ENCODE measurements at places on chromosomes 16 and 17.
A peak's percentile ranks its signal among the peaks of the same experiment; 100 is the strongest.

GRCh38 chr17:28112181-28112580 lies 69.7 kb downstream of the NLK start:
- DNase-seq = no peak

GRCh38 chr17:76138234-76138895 lies 2.7 kb downstream of the FOXJ1 start:
- no peak for DNase-seq

GRCh38 chr17:36846410-36847292 lies 90.6 kb upstream of the LHX1 start:
- DNase-seq = no peak

DNA sequence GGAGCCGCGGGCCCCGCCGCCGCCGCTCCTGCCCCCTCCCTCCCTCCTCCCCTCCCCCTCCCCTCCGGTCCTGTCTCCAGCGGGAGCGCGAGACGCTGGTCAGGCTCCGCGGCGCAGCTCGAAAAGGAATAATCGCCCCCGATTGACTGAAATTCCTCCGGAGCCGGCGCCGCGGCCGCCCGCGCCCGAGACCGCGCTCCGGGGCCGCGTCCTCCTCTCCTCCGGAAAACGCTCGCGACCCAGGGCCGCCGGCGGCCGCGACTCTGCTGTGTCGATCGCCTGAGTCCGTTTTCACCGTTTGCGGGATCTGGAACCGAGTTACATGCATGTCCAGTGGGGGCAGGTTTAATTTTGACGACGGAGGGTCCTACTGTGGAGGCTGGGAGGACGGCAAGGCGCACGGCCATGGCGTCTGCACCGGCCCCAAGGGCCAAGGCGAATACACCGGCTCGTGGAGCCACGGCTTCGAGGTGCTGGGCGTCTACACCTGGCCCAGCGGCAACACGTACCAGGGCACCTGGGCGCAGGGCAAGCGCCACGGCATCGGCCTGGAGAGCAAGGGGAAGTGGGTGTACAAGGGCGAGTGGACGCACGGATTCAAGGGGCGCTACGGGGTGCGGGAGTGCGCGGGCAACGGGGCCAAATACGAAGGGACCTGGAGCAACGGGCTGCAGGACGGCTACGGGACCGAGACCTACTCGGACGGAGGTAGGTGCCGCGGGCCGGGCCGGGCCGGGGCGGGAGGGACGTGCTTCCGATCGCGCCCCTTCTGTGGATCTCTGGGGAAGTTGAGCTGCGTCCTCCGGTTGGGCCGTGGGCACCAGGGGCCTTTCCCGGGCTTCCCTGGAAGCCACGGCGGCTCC lies 744 bp downstream of the JPH3 start:
- DNase-seq = no peak

GRCh38 chr17:63075969-63076368 lies 109.9 kb downstream of the TANC2 start:
- no peak for DNase-seq

GRCh38 chr17:4540224-4540651 lies 14.9 kb downstream of the MYBBP1A start:
- DNase-seq = no peak

- DNase-seq = no peak
Measured at GRCh38 chr17:66268247-66268927, 34.0 kb upstream of the PRKCA start.

DNA sequence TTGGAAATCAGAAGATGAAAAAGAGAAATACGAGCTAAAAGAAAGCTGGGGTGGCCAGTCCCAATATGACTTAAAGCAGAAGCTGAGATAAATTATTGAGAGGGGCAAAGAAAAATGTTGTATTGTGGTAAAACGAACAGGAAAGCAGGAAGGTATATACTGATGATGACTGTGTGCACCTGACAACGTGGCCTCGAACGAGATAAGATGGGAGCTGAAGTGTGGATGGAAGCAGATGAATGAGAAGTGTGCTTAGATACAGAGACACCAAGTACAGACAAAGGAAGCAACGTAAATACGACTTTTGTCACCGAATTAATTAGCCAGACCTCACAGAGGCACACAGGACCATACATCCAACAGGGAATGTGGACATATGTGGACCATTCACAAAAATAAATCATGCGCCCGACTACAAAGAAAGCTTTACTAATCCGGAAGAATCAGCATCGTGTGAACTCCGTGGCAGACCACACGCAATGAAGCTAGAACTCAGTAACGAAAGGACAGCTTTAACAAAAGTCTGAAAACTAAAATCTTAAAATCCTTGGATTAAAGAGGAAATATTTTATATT lies 218.7 kb downstream of the RPTOR start:
- DNase-seq = no peak

DNA sequence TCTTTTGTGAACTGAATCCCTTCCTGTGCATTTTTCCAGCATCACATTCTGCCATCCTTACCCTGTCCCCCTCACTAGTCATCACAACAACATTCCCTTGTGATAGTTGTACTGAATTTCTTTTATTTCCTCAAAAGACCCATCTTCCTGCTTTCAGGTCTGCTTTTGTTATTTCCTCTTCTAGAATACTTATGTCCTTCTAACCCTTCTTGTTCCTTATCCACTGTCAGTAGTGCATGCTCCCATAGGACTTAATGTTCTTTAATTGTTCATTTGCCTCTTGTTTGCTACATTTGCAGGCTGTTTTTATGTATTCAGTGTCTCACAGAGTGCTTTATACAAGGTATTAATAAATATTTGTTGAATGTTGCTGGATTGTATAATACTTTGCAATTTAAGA lies 73.0 kb downstream of the BCAS3 start:
- no peak for DNase-seq

- DNase-seq = no peak
Measured at GRCh38 chr17:64455993-64456885, 7.3 kb downstream of the MILR1 start.

DNA sequence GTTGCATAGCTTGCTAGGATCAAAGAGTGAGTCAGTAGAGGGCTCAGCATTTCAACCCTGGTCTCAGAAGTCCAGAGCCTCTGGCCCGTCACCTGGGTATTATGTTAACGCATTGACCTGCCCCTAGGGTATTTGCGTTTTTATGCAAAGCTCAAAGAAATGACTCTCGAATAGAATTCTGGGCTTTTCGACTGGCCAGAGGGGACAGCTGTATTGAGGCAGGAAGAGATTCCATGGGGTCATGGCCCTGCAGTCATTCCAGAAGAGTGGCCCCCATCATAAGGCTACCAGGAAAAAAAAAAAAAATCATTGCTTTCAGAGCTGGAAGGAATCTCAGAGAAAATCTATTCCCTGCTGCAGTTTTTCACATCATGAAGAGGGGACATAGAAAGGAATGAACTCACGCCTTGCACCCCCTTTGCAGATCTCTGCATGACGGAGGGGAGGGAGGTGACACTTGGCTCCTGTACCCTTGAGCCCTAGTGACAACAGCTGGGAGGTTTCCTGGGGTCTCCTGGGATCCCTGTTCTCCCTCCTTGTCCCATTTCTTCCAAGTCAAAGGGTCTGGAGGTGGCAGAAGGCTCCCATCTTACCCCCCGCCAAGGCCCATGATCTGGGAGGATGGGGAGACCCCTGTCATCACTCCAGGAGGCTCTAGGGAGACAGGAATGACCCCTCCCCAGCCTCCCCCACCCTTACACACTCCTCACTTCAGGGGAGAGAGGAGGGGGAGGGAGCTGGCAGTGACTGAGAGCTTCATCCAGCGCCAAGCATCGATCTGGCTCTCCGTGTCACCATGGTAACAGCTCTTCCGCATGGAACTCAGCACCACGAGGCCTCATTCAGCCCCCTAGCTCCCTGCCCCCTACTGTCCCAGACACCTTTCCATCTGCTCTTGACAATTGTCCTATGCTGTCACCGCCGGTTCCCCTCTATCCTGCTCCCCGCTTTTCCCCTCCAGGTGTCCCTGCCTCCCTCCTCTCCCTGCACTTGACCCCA lies 35.8 kb downstream of the GP2 start:
- DNase-seq = no peak

GRCh38 chr16:1991948-1992703 lies 2.4 kb downstream of the SYNGR3 start:
- peak; percentile 99 for DNase-seq

DNA sequence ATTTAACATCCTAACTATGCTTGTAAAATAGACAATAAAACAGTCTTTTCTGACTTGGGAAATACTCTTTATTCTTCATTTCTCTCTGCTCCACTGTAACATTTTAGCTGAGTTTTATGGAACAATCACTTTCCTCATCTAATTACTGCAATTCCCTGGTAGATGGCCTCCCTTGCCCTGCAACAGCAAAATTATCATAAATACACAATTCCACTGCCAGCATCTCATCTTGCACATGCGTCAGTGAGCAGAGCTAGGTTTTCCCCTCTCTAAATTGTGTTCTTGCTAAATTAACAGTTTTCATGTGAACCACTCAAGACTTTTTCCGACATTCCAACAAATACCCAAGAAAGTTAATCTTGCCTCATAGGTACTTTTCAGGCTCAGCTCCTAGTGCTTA lies 920.9 kb upstream of the GOT2 start:
- DNase-seq = no peak

DNA sequence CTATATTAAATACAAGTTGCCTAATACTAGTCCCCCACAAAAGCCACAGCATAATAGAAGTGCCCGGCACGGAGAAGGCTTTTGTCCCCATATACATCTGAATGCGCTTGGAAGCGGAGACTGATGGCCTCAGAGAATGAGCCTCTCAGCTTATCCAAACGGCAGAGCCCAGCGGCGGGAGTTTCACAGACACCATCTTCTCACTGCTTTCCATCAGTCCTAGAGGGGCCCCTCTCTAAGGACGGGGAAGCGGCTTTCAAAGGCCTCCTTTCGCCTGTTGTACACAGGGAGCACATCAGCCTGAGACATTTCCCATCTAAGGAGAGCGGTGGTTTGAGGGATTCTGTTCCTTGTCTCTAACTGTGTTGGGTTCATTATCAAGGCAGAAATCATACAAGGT lies 16.9 kb downstream of the NXN start:
- no peak for DNase-seq

DNA sequence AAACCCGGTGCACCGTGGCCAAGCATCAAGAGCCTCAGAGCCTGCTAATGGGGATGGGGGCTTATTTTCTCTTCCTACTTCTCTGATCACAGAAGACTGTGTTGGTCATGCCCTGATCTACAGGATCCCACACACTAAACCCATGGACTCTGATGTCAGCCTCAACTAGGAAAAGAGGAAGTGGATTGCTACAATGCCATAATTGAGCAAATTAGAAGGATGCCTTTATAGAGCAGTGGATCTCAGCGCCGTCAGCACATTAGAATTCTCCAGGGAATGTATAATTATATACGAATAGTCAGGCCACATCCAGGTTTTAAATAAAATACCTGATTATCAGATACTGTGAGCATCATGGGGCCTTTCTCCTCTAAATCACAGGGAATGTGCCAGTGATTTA lies 64.8 kb downstream of the VAT1L start:
- no peak for DNase-seq

GRCh38 chr17:41263212-41263611 lies 2.0 kb upstream of the KRTAP9-6 start:
- DNase-seq = no peak

GRCh38 chr16:2251296-2252111 lies at the start of gene ECI1:
ECI1 (minus strand) TSS chr16:2251587; CDS start chr16:2251566, 21 bp downstream.
- peak; percentile 58 for DNase-seq

GRCh38 chr17:47176389-47176826 lies 12.7 kb downstream of the CDC27 start:
- no peak for DNase-seq

DNA sequence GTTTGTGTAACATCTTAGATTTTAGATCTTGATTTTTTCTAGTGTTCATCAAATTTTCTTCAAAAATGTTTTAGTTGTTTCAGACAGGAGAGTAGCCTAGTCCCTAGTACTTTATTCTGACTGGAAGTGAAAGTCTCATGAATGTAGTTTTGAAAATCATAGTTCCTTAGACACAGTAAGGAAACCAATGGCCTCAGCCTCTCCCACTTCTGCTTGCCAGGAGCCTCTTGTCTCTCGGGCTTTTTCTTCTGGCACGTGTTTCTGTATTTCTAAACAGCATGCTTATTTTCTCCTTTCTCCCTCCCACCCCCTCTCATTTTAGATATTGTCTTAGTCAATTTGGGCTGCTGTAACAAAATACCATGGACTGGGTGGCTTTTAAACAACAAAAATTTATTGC lies 9.8 kb downstream of the SLFN5 start:
- DNase-seq = no peak

GRCh38 chr16:794853-795466 lies 5.6 kb downstream of the GNG13 start:
- no peak for DNase-seq
